ENCODE measurements at places on chromosomes 12 and 14. TPM values are rescaled to one million over a fixed set of nuclear protein-coding genes. Genes with fewer than 3 reads are reported as not detected.

GPR84 gene
- polyA plus RNA-seq, result not detected

WBP11 gene
- 27.1 TPM for polyA plus RNA-seq

EAPP gene
- 109 TPM for polyA plus RNA-seq

ANG gene
- 0.94 TPM for polyA plus RNA-seq

MLXIP gene
- polyA plus RNA-seq, result 4.7 TPM

PLEKHH1 gene
- 0.22 TPM for polyA plus RNA-seq

KCNA5 gene
- 1.1 TPM for polyA plus RNA-seq

SYCP3 gene
- not detected for polyA plus RNA-seq

DNA sequence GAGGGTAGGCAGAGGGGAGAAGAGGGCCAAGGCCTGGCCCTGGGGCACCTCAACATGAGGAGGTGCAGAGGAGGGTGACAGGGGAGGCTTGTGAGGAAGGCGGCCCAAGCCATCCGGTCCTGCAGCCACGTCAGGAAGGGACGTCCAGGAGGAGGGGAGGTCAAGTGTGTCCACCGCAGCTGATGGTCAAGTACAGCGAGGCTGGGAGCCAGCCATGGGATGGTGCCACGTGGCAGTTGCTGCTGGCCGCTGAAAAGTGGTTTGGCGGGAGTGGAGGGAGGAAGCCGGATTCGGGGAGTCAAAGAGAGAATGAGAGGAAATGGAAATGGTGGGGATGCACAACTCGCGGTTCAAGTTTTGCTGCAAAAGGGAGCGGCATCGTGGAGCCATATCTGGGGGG is 41.2 kb downstream of the PRIMA1 start:
- H3K4me1 ChIP-seq, result no peaks in the 10 kb centered on the region
- no peak for DNase-seq
- H3K4me3 ChIP-seq, result no peak overlapping the region
- H3K27me3 ChIP-seq, result peaks cover 2% of the 10 kb centered on the region

DNA sequence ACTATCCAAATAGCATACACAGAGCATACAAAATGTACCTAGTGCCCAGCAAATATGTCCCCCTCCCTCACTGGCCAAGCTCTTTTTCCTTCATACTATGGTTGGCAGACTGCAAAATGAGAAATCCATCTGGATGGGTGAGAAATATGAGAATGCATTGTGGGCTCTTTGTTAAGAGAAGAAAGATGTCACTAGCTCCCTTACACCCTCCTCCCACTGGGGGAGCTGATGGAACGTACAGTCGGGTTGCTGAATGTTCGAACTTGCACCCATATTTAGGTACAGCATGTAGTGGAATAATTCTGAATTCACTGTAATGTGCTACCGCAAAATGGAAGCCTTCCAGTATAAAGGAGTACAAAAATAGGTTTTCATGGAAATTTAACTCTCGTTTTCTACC is 377.4 kb downstream of the GRIN2B start:
- no peak for DNase-seq
- no peak overlapping the region for H3K4me3 ChIP-seq
- H3K4me1 ChIP-seq, result no peaks in the 10 kb centered on the region
- H3K36me3 ChIP-seq, result no peaks in the 10 kb centered on the region
- H3K27ac ChIP-seq, result no peak overlapping the region

- H3K4me3 ChIP-seq, result no peak overlapping the region
- H3K36me3 ChIP-seq, result no peaks in the 10 kb centered on the region
- no peak for DNase-seq
- peaks cover 2% of the 10 kb centered on the region for H3K27me3 ChIP-seq
Observed at GRCh38 chr12:118821386-118821925, 159.9 kb upstream of the SRRM4 start.

GRCh38 chr12:3061059-3061458 is 16.1 kb upstream of the TSPAN9 start:
- no peak overlapping the region for H3K4me3 ChIP-seq
- DNase-seq, result no peak
- H3K36me3 ChIP-seq, result no peaks in the 10 kb centered on the region
- no peak overlapping the region for H3K27ac ChIP-seq

- H3K36me3 ChIP-seq, result no peaks in the 10 kb centered on the region
- no peak overlapping the region for H3K4me3 ChIP-seq
- DNase-seq, result no peak
- H3K27me3 ChIP-seq, result no peaks in the 10 kb centered on the region
- no peak overlapping the region for H3K27ac ChIP-seq
Observed at GRCh38 chr12:41794336-41794735, 350.3 kb downstream of the GXYLT1 start.

GRCh38 chr12:7026854-7027253 is 8.6 kb upstream of the LPCAT3 start:
- H3K4me3 ChIP-seq, result no peak overlapping the region
- no peaks in the 10 kb centered on the region for H3K27me3 ChIP-seq
- H3K27ac ChIP-seq, result no peak overlapping the region
- no peaks in the 10 kb centered on the region for H3K36me3 ChIP-seq
- DNase-seq, result no peak

GRCh38 chr14:42172304-42172703 is 565.6 kb downstream of the LRFN5 start:
- no peak overlapping the region for H3K27ac ChIP-seq
- H3K27me3 ChIP-seq, result no peaks in the 10 kb centered on the region

DNA sequence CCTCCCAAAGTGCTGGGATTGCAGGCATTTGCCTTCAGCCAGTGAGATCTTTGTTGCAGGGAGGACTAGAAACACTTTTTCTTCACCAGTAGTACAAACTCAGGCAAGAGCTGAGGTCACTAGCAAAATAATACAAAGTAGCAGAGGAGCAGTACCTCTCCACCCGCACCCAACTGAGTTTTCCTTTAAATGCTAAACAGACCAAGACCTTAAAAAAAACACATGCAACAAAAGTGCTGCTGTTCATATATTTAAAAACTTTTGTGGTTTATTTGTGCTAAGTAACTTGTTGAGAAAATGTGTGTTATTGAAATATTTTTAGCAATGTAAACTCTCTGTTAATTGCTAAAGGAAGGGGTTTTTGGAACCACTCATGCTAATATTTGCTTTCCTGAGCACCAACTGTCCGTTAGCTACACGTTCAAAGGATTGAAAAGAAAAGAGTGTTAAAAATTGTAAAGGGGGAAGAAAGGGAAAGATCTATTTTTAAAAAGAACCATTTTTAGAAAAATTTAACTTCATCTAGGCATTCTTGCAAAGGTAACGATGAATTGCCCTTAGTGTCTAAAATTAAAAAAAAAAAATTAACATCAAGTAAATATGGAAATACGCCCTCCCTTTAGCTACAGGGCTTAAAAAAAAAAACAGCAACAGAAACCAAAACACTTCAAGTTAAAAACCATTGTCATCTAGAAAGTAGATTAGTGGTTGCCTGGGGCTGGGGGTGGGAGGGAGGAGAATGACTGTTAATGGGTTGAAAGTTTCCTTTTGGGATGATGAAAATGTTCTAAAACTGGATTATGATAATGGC is 114.0 kb upstream of the KRAS start:
- no peaks in the 10 kb centered on the region for H3K27me3 ChIP-seq
- H3K36me3 ChIP-seq, result no peaks in the 10 kb centered on the region
- peak overlapping the region; percentile 57 for H3K27ac ChIP-seq
- H3K4me1 ChIP-seq, result peaks cover 15% of the 10 kb centered on the region

GRCh38 chr14:50813544-50813863 is 17.5 kb downstream of the NIN start:
- peaks cover 3% of the 10 kb centered on the region for H3K27me3 ChIP-seq
- peaks cover 38% of the 10 kb centered on the region for H3K4me1 ChIP-seq
- H3K36me3 ChIP-seq, result peaks cover 8% of the 10 kb centered on the region

GRCh38 chr12:107844312-107844921 is 69.9 kb downstream of the ASCL4 start:
- H3K27me3 ChIP-seq, result peaks cover 6% of the 10 kb centered on the region
- no peaks in the 10 kb centered on the region for H3K4me1 ChIP-seq
- H3K36me3 ChIP-seq, result no peaks in the 10 kb centered on the region

DNA sequence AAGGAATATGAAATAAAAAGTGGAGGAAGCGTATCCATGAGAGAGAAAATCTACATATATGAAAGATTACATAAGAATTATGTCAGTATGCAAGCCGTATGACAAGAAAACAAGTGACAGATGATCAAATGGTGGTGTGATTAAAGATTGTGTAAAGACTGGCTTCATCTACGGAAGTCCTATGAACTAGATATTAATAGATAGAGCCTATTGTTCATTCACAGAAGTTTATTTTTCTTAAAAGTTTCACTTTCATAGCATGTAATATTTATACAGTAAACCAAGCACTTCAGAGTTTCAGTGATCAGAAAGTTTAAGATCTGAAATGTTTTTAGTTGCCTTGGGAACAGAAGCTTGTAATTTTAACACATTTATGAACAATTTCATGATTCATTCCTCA is 84.5 kb downstream of the VRK1 start:
- H3K27me3 ChIP-seq, result no peaks in the 10 kb centered on the region
- DNase-seq, result no peak
- H3K4me1 ChIP-seq, result no peaks in the 10 kb centered on the region
- H3K4me3 ChIP-seq, result no peak overlapping the region

DNA sequence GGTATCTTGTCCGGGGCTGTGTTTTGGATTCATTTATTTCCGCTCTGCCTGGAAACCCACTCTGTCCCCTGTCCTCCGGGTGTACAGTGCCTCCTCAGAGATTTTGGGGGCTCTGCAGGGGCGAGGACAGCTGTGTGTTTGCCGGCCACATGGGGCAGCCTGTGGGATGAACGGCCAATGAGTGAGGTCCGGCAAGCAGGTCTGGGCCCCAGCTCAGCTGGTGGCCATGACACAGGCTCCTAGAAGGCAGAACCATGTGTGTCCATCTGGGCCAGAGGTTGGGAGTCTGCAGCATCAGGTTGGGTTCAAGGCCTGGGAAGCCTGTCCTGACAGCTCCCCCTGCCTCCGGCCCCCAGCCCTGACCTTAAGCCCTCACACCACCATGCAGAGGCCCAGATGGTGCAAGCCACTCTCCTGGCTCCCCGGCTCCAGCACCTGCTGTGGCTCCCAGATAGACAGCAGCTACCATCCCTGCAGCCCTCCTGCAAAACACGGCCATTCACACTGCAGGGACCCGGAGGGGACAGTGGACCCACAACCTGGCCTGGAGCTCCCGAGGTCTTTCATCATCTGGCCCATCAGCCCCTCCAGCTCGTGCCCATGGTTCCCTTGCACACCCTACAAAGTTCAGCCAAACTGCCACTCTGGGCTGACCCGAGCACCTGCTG is 220.1 kb upstream of the C14orf180 start:
- no peak for DNase-seq
- no peaks in the 10 kb centered on the region for H3K27me3 ChIP-seq
- H3K27ac ChIP-seq, result no peak overlapping the region
- no peaks in the 10 kb centered on the region for H3K36me3 ChIP-seq
- H3K4me3 ChIP-seq, result no peak overlapping the region

DNA sequence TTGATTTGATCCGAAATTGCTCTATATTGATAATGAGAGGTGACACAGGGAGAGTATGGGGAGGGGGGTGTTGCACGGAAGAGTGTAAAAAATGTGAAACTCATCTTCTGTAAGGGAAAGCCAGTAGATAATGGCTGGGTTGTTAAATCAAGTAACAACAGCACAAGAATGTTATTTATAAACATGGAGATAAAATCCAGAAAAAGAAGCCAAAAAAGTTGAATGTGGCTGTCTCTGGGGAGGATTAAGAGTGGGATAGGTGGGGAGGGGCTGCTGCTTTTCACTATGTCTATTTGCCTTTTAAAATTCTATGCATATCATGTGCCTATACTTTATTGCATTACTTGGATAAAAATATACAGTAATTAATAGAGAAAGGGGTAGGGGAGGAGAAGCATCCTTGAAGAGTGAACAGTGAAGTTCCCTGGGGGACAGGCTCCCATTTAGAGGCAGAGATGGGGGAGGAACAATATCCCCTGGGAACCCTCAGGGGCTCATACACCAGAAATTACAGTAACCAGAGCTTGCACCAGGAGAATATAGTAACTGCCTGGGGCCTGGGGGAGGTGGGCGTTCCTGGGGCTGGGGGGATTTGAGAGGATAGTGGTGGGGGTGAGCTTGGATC is 39.2 kb upstream of the ANKRD9 start:
- no peak overlapping the region for H3K27ac ChIP-seq
- H3K4me3 ChIP-seq, result no peak overlapping the region
- no peak for DNase-seq

DNA sequence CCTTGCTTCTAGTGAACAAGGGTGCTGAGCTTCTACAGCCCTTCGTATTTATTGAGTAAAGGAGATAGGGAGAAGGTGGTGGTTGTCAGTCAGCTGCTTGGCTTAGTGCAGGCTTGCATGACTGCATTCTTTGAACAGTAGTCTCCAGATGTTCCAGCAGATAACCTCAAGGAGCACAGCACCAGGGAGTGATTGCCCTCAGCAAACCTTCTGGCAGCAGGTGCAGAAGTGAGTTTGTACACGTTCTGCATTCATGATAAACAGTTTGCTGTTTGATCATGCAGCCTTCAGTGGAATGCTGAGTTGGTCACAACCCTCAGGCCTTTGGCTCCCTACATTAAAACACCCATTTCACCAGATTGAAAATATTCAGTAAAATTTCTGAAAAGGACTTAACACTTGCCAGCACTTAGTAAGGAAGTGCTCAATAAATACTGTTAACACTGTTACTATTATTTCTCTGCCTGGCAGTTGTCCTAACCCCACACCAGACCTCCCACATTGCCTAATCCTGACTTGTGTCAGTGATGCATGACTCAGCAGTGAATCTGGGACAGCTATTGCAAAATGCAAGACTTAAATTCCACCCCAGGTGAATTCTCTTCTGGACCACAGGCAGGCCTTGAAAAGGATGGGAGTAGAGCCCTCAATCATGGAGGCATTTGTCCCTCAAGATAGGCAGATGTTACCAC is 18.9 kb upstream of the CARMIL3 start:
- peaks cover 5% of the 10 kb centered on the region for H3K27me3 ChIP-seq
- DNase-seq, result no peak
- peaks cover 8% of the 10 kb centered on the region for H3K36me3 ChIP-seq
- H3K4me3 ChIP-seq, result no peak overlapping the region

- H3K27me3 ChIP-seq, result peaks cover 6% of the 10 kb centered on the region
- no peak overlapping the region for H3K27ac ChIP-seq
- no peak for DNase-seq
Observed at GRCh38 chr14:77004711-77005460, 23.6 kb downstream of the IRF2BPL start.

- H3K4me3 ChIP-seq, result no peak overlapping the region
- no peak overlapping the region for H3K27ac ChIP-seq
- H3K4me1 ChIP-seq, result no peaks in the 10 kb centered on the region
- H3K27me3 ChIP-seq, result no peaks in the 10 kb centered on the region
- H3K36me3 ChIP-seq, result no peaks in the 10 kb centered on the region
Observed at GRCh38 chr14:37124614-37125013, 47.8 kb downstream of the SLC25A21 start.

GRCh38 chr12:3187846-3188770 is 110.9 kb downstream of the TSPAN9 start:
- H3K27me3 ChIP-seq, result peaks cover 2% of the 10 kb centered on the region
- H3K27ac ChIP-seq, result no peak overlapping the region
- H3K36me3 ChIP-seq, result no peaks in the 10 kb centered on the region
- H3K4me1 ChIP-seq, result no peaks in the 10 kb centered on the region

GRCh38 chr12:48924617-48925303 is 532 bp downstream of the FKBP11 start:
- H3K27ac ChIP-seq, result peak overlapping the region; percentile 95
- H3K4me3 ChIP-seq, result peak overlapping the region; percentile 94
- peaks cover 14% of the 10 kb centered on the region for H3K27me3 ChIP-seq
- H3K36me3 ChIP-seq, result peaks cover 28% of the 10 kb centered on the region
- peaks cover 70% of the 10 kb centered on the region for H3K4me1 ChIP-seq
- DNase-seq, result peak; percentile 75

Measured in immature natural killer cell (primary cell).